ENCODE measurements at places on chromosomes 1 and 21. TPM values are rescaled to one million over a fixed set of nuclear protein-coding genes. Genes with fewer than 3 reads are reported as not detected.

DNA sequence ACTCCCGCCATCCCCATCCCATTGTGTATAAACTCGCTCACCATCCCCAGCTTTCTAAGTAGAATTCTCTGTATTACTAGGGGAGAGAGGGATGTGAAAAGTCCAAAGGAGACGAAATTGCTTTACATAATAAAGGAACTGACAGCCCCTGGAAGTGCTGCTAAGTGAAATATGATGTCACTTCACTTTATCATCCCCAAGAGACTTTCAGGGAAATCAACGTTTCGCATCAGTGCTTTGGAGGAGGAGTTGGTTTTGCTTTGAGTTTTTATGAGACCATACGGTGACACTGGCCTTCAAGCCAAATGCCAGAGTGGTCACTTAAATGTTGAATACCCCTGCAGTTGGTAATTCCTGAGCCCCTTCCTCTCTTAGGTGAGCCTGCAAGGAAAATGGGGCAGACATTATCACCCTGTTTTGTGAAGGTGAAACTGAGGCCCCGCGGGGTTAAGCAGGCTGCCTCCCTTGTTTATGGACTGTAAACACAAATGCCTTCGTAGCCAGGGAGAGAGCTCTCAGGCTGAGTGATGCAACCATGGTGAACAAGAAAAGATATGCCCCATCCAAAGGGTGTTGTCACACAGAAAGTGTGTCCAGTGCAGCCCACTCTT is 58.4 kb upstream of the KAZN start:
- no peak for DNase-seq

DNA sequence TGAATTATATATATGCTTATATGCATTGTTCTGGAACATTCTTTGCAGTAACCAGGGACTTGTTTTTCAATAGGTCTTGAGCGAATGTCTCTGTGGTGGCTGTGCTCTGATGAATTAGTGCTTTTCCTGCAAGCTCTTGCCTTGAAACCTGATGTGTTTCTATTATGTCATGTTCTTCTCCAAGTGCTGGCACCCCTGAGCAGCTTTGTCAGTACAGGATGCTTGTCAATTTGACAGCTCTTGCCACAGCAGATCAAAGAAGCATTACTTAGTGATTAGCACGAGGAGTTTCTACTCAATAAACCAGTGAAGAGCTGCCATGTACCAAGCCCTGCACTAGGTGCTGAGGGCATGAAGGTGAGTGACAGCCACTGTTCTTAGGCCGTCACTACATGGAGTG is 171.9 kb downstream of the PRDM2 start:
- no peak for DNase-seq

DNA sequence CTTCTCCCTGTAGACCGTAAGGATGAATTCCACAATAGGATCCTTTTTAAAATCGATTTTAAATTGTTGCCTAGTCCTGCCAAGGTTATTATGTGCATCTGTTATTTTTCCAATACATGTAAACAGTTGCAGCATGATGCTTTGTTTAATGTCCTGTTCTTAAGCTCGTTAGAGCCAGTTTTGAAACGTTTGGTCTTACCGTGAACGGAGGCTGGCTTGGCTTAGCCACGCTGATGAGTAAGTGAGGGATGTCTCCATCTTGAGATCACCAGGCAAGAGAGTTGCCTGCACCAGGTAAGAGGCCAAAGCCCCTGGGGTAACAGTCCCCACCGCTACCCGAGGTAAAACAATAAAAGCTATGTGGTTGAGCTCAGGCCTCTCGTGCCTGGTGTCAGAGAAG is 17.3 kb downstream of the CSTB start:
- DNase-seq, result no peak

GRCh38 chr21:38467374-38467773 is 30.9 kb downstream of the ERG start:
- DNase-seq, result no peak

DNA sequence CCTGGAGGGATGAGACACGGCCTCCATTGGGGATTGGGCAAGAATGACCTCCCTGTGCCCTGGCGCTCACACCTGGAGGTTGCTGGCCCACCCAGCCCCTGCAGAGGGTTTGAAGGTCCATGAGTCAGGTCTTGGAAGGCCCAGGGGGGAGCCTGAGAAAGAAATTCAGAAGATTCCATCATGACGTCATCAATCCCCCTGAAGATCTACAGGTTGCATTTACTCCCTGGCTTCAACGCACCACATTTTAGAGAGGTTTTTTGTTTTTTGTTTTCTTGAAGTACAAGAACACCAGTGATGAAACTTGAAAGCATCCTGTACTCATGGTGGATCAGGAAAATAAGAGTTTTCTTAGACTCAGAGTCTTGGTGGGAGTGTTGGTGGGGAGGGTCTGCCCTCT is 82.4 kb upstream of the SLC25A33 start:
- DNase-seq, result no peak

DNA sequence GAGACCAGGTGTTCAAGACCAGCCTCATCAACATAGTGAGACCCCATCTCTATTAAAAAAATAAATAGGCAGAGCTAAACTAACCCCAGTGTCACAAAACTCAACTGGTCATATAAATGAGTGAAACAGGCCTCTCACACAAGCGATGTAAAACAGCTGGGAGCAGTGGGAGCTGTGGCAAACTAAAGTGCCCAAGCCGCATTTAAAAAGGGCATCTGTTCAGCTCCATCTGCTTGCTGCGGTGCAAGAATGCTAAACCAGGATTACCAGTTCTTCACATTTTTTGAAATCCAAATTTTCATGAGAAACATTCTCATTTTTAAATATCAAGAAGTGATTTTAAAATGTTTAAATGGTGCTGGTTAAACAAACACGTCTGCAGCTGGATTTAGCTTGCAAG is 50.0 kb upstream of the WNT2B start:
- DNase-seq, result no peak

DNA sequence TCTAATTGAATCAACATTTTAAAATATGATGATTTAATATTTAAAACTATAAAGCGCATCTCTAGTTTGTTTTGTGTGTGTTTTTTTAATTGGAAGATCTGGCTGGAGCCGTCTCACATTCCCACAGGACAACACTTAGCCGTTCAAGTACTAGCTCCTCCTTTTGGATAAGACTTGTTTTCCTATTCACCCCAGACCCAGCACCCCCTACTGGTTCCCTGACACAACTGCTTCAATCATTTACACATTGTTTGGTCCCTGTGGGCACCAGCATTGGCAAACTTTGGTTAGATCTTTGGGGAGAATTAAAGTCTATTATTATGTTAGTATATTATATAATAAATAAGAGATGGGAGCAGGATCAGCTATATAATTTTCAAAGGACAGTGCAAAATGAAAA is 34.5 kb downstream of the TYW3 start:
- DNase-seq, result no peak

GRCh38 chr1:16075337-16076030 is 2.0 kb upstream of the FAM131C start:
- DNase-seq, result no peak

DNA sequence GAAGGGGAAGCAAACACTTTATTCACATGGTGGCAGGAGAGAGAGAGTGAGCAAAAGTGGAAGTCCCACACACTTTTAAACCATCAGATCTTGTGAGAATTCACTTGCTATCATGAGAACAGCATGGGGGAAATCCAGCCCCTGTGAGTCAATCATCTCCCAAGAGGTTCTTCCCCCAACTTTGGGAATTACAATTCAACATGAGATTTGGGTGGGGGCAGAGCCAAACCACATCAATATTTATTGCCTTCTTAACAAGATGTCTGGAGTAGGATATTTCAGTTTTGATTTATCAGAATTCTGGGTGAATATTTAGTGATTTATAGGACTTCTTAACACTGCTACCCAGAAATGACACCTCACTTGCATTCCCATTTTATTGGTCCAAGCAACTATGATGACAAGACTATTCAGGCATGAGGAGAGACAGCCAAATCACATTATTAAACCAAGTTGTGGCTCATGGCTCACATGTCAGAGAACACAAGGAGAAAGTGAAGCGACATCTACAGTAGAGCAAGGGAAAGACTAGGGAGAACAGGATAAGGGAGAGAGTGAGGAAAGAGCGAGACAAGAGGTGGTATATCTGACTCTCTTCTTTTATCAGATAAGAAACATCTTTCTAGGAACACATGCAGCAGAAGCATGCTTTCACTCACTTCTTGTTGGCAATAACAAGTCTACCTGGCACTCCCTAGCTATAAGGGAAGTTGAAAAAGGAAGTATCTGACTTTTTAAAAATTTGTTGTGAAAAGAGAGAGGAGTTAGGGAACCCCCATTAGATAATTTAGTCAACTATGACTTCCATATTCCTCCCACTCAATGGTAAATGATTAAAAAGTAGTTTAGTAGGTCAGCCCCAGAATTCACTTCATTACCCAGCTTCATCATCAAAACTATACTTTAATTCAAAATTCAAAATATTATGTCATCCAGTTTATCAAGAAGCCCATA is 36.6 kb upstream of the PTPRC start:
- no peak for DNase-seq

- DNase-seq, result no peak
These were observed 5.8 kb upstream of the KANK4 start for GRCh38 chr1:62325081-62325480.

DNA sequence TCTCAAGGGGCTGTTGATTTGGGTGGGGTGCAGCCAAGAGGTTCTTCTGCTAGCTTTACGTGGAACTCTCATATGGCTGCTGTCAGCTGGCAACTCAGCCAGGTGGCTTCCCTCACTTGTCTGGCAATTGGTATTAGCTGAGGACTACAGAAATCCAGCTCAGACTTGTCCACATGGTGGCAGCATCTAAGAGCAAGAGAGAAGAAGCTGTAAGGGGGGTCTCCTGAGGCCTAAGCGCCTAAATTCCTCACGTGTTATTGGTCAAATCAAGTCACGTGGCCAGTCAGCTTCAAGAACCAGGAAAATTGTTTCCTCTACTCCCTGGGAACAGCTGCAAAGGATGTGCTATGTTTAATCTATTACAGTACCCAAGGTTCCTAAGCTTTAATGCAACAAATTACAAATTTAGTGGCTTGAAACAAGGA is 4.2 kb upstream of the DYRK3 start:
- peak; percentile 65 for DNase-seq

- no peak for DNase-seq
These were observed 25.0 kb downstream of the ZNF644 start for GRCh38 chr1:90996742-90997413.

The TRIM58 gene
- total RNA-seq, result 7.6 TPM

The MINDY1 gene
- 45.5 TPM for total RNA-seq

The NTNG1 gene
- total RNA-seq, result 6.3 TPM

The FOXD3 gene
- 27.3 TPM for total RNA-seq

The RIPPLY3 gene
- not detected for total RNA-seq

The CDC7 gene
- 0.87 TPM for total RNA-seq

The GPR61 gene
- total RNA-seq, result 0.60 TPM
